Activated CD4-positive, alpha-beta T cell treated with anti-CD3 and anti-CD28 coated beads, Interleukin-2, Interleukin-6, amounts not matched to agents 100 ng/mL and 50 ng/mL, durations not matched to agents 16 hours and 8 hours (primary cell): ENCODE measurements at places on chromosomes 12 and 14.
A peak's percentile ranks its signal among the peaks of the same experiment; 100 is the strongest.

DNA sequence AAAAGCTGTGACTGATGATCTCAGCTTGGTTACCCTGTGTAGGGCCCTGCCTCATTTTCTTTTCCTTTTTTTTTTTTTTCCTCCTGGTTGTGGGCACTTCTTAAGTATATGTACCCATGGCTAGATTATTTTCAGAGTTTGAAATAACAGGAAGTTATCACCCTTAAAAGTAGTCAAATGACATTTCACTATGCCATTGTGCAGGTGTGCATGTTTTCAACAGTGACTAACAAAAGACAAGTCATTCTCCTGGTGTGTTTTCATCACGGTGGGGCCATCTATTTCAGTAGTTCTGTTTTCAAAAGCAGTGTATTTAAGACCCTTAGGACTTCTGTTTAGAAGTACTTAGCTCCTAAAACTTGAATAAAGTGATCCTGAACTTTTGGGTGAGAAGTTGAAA lies 15.0 kb downstream of the GABARAPL1 start:
- no peak for DNase-seq

- no peak for DNase-seq
These were observed 125.6 kb downstream of the ANKS1B start for GRCh38 chr12:99859126-99859525.

DNA sequence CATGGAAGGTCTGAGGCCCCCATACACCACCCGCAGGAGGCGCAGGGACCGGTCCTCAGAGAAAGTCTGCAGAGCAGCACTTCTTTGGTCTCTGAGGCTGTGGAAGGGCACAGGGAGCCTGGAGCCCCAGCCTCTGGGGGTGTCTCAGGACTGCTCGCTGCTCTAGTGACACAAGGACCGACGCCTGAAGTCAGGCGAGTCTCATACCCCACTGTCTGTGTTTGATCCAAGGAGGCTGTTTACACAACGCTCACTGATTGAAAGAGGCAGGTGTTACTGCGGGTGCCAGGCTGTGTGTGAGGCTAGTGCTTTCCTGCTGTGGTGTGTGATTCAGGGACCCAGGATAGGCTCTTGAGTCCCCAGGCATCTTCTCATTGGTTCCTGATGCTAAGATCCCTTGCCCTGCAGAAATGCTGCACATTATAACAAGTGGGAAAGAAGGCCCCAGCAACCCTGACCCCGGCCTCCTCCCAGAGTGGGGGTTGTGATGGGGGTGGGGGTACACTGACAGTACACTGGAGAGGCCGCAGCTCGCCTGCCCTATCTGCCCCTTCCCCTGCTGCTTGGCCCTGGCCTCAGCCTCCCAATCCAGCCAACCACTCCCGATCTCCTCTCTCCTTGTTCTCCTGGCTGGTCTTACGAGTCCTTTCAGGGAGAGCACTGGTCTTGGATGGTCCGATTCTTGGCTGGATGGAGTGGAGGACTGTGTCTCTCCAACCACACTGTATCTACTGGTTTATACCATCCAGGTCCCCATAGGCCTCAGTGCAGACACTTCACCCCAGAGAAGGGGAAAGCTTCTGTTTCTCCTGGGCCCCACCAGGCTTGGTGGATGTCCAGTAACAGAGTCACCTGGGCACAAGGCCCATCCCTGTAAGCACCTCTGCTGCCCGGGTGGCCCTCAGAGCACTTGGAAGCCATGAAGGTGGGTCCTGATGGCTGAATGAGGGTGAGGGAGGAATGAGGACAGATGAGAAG lies 6.6 kb downstream of the CACNA2D4 start:
- DNase-seq, result no peak

DNA sequence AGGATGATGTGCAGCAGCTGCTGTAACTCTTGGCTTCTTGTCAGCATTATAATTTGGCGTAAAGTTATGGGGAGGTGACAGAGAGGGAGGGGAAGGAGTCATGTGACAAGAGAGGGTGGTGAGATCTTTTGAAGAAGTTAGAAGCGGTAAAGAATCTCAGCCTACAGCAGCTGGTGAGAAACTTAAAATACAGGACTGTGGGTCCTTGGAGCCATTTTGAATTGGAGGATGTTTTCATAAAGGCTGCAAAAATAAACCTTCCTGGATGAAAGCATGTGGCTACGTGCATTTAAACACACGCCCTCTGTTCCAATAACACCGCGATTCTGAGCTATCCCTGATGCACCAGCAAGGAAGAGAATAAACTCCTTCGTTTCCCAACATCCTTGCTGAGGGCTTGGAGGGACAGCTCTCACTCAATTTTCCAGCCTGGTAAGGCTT lies 133.7 kb downstream of the TMEM30B start:
- DNase-seq, result no peak

DNA sequence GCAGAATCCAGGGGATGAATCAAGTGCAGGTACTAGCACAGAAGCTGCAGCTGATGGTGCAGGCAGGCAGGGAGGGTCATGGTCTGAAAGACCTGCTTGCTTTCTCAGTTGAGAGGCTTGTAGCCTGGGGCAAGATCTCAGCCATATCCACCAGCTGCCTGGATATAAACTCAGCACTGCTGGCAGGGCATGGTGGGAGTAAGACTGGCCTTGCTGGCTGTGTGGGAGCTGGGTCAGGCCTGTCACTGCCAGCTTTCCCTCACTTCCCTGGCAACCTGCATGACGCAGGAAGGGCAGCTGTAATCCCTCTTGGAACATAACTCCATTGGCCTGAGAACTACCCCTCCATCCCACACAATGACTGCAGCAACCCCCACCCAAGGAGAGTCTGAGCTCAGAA lies 230.1 kb downstream of the ANO6 start:
- DNase-seq, result no peak

DNA sequence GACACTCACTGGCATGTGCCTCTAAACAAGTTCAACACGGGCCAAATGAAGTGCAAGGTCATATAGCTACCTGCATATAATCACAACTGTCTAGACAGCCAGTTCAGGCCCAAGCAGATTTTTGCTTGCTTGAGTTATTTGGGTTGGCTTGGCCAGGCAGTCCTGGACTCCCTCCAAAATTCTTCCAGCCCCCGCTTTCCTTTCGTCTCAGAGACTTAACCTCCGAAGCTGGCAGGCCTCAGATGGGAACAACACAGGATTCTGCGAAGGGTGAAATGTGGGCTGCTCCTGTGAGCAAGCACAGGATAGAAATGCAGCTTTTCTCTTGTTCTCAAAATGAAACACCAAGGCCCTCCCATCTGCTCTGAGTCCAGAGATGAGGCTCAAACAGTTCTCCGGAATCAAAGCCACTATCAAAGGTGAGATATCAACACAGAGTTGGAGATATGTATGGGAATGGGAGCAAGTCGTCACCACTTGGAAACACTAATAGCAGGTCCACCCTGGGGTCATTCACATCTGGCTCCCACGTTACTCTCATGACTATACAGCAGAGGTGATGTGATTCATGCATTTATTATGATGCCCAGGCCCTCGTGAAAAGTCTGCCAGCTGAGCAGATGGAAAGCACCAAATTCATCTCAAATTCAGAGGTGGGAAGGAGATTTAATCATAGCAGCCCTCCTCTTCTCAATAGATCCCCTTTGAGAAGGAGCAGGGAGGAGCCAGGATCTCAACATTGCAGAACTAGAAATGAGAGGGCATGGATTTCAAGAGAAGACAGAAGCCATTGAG lies 389.8 kb downstream of the NUAK1 start:
- no peak for DNase-seq

GRCh38 chr14:38070061-38070588 lies 137.6 kb upstream of the SSTR1 start:
- peak; percentile 11 for DNase-seq

DNA sequence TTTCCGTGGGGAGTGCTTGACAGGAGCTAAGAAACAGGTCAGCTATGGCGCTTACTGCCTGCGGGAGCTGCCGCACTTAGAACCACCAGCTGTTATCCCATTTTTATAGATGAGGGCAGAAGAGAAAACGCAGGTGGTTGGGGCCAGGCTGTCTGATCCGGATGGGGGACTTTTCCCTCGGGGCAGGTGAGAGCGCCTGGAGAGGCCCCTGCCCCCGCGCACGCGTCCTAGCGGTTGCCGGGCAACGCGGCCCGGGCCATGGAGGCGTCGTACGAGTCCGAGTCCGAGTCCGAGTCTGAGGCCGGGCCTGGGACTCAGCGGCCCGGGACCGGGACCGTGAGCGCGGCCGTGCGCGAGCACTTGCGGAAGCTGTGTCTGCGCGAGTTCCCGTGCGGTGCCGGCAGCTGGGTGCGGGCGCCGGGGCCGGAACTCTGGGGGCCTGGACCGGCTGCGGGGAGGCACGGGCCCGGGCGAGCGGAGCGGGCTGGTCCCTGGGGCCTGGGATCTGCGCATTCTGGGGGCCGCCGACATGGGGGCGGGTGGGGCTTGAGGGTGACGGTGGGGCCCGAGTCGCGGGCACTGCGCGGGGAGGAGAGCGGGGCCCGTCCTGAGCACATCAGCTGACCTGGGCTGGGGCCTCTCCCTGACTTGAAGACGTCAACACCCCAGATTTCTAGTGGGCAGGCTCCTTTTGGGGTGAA lies at the start of gene LRRC43:
LRRC43 (plus strand) TSS at position 237 of the 701 bp plus-strand sequence; CDS start at position 259, 22 bp downstream.
- DNase-seq, result no peak

- DNase-seq, result peak; percentile 28
These were observed 606 bp downstream of the EP400 start for GRCh38 chr12:131950182-131950913.

GRCh38 chr12:19904819-19905218 lies 463.5 kb upstream of the PDE3A start:
- DNase-seq, result no peak

DNA sequence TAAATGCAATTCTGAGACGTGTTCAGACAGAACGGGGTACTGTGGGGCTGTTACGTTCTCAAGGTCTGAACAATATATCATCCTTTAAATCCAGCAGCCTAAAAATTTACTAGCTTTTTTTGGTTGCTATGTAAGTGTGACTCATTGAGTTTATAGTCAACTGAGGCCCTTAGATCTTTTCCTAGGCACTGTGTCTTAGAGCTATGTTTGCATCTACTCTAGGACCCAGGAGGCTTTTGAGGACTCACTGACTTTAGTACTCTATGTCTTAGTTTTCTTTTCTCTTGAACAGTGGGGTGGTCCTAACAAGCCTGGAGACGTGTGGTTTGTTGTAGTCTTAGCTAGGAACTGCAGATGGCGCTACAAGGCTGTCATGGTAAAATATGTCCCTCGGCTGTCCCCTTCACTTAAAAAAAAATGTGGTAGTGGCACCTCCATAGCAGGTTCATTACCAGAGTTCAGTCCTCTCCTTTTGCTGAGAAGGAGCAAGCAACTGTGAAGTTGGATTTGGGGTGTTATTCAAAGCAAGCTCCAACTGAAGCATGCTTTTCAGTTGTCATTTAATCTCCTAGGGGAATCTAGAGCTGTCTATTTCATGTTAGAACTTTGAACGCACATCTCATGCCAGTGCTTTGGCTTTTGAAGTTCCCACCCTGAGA lies 8.7 kb upstream of the SPATS2 start:
- DNase-seq, result peak; percentile 71

DNA sequence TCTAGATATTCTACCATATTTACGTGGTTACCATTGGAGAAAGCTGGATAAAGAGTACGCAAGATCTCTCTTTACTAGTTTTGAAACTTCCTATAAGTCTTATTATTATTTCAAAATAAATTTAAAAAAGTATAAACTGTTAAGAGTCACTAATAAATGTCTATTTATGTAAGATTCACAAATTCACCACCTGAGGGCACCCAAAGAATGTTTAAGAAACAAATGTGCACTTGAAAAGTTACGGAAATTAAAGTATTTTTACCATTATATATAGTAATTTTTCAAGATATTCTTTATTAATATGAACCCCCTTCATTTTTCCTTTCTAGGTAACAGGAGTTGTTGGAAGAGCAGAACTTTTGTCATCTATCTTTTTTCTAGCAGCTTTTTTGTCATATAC lies 11.9 kb downstream of the TMTC3 start:
- no peak for DNase-seq

- no peak for DNase-seq
These were observed 9.5 kb downstream of the TMEM132C start for GRCh38 chr12:128276471-128276870.

DNA sequence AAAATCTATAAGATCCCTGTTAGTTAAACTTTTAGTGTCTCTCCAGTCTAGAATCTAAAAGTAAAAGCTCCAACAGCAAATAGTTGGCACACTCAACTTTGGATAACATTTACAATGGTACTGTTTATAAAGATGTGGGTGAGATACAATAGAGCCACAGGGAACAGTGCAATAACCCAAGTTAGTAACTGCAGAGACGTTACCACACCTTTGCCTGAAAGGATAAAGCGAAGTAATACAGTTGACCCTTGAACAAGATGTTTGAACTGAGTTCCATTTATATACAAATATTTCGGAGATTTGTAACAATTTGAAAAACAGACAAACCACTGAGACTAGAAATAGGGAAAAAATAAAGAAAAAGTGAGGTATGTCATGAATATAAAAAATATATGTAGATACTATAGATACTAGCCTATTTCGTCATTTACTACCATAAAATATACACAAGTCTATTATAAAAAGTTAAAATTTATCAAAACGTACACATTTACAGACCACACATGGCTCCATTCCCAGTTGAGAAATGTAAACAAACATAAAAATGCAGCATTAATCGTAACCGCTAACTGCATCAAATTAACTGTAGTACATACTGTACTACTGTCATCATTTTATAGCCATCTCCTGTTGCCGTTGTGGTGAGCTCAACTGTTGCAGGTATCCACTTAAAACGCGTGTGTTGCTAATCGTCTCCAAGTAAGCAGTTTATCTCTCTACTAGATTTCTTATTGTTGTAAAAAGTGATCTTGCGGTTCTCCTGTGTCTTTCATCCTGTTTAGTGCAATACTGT lies 56.5 kb upstream of the HIF1A start:
- no peak for DNase-seq

- DNase-seq, result no peak
These were observed 25.6 kb upstream of the UBC start for GRCh38 chr12:124940143-124940392.

DNA sequence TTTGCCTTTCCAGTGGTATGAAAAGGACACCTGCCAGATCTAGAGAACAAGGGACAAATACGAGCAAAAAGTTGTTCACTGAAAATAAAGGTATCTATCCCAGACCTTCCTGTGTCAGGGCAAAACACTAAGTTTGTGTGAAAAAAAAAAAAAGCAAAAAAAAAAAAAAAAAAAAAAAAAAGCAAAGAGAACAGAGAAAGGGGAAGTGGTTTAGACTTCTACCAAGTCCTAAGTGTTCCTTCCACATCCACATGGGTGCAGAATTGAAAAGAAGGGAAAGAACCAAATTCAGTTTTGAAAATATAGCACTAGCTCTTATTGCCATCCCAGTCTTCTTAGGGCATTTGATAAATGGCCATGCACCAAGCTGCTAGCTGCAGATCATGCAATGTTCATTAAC lies 41.7 kb downstream of the ZCRB1 start:
- no peak for DNase-seq

DNA sequence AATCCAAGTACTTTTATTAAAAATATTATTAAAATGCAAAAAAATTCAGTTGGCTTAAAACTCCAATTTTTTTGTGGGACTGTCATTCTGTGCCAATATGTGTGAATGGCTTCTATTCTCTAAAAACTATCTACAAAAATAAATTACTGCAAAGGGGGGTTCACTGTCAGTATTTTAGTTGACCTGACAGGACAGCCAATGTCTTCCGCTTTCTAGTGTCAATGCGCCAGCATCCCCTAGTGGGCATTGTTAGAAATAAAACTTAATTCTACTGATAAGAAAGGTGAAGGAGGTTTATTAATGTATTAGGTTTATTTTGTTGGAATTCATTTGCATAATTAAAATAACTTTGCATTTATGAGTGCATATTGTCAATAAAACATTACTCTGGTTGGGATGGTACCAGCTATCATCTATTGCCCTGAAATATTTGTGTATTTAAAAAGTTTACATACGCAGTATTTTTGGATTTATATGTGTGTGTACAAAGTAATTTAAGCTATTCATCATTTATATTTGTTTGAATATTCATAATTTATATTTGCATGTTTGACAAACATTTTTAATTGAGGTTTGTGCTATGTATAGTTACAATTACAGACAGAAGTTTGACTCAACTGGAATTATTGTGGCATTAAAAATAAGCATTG lies 527.2 kb downstream of the FLRT2 start:
- peak; percentile 36 for DNase-seq
